Muscle of leg (tissue), 16 donors: ENCODE measurements at places on chromosomes 2 and 18. TPM values are rescaled to one million over a fixed set of nuclear protein-coding genes. Genes with fewer than 3 reads are reported as not detected.

GRCh38 chr2:860259-860855, 90.3 kb upstream of the SNTG2 start:
- DNase-seq: no peak

- DNase-seq: no peak
Observed at GRCh38 chr2:136628490-136628889, 136.9 kb upstream of the THSD7B start.

GRCh38 chr2:219967247-219968245, 340.1 kb downstream of the SLC4A3 start:
- peak; percentile 90 for DNase-seq

GRCh38 chr18:62979900-62980299, 264.6 kb downstream of the PHLPP1 start:
- DNase-seq: no peak

DNA sequence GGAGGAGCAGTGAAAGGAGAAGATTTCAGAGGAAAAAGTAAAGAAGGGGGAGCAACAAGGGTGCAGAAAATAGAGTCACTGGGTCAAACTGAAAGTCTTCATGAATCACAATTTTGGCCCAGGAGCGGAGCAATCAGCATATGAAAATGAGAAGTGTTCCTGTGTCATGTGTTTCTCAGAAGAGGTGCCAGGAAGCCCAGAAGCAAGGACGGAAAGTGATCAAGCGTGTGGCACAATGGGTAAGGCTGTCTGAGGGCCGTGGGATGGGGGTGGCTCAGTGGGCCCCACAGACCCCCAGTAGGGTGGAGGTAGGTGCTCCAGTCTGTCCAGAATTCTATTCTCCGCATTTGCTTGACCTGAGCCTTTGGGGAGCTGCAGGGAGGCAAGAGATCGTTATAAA, 44.2 kb downstream of the SP140 start:
- no peak for DNase-seq

- DNase-seq: no peak
Observed at GRCh38 chr2:232132181-232132580, 170.7 kb downstream of the DIS3L2 start.

DNA sequence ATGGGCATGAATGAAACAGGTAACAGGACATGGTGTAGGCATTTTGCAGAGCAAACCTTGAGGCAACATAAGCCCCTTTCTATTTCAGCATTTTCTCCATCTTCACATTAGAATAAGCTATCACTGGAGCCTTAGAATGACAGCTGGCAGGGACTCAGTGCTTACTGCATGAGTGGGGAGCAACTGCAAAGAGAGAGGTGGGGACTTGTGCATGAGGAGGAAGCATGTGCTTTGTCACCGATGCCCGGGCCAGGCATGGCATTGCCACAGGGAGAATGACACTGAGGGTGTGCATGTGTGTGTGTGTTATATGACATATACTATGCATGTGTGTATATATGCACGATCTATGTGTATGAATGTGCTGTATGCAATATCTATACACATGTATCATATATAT, 258.2 kb upstream of the RAB6C start:
- no peak for DNase-seq

DNA sequence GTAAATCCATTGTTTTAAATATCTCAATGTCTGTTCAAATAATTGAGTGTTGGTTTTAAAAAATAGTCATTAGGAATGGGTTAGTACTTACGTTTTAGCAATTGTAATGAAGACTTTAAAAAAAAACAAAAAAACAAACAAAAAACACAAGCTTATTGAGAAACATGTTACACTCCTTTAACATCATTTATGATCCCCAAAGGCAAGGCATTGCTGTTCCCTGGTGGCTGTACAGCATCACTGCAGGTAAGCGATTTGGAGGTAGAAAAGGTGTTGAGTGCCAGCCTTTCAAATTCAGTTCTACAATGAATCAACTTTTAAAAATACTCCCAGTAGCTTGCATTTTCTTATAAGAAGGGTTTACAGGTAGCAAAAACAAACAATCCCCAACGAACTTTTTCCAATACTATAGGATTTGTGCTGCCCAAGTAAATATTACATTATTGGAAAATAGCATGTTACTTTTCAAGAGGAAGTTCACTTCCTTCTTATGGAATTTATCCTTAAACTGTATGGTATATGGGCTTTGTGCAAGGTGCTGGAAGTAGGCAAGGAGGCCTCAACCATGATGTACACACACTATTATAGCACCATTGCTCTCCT, 27.5 kb downstream of the CNRIP1 start:
- DNase-seq: no peak

DNA sequence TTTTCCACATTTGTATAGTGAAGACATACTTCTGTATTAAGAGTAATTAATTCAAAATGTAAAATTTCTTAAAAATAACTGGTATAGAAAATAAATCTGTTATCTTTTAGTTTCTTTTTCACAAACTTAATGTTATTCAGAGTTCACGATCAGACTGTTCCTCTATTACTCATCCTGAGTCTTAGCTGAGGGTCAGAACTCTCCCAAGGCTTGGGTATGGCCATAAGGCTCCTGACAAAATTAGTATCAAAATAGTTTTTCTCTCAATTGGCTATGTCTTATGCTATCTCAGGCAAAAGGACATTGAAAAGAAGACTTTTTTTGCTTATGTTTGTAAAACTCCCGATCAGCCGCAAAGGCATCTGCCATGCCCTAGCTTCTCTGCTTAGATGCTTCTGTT, 56.1 kb upstream of the NAB1 start:
- DNase-seq: no peak

- peak; percentile 45 for DNase-seq
Observed at GRCh38 chr2:35410431-35411061, 945.0 kb upstream of the CRIM1 start.

DNA sequence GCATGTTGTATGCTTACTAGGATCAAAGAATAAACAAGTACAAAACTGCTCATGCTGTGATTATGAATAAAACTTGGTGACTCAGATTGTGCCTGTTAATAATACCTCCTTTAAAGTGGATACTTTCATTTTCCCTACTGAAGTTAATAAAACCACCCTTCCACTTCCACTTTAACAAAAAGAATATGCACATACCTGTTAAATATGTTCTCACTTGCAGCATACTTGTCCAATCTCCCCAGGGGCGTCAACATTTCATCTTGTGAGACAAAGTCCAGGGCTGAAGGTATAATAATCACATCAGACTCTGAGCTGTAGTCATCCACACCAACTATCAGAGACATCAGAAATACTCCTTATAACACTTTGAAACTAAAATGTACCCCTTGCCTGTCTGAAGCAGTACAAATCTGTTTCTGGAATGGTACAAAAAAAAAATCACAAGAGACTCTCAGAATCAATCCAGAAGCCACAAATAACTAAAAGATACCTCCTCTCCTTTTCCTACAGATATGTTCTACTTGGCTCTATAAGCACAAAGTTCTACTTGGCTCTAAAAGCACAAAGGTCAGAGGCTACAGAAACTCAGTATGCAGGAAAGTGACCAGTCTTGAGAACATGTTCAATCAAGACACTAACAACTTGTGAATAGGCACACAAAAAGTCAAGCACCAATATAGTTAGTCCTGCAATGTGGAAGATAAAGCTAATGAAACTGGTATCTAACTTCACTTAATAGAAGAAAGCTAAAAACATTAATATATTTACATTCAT, 19.3 kb downstream of the PPP4R1 start:
- peak; percentile 37 for DNase-seq

DNA sequence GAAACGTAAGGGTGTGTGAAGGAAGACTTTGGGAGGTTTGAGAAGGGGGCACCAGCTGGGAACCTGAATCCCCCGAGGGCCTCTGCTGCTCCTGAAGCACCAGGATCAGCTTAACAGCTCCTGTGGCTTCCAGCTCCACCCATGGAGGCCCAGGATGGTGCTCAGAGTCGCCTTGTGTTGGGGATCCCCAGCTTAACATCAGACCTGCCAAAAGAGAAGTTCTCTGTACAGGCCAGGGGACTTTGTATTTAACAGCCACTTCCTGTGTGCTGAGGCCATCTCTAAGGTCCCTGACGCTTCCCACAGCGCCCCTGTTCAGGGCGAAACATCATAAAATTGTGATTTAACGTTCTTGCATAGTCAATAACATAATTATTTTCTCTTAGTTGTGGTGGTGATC, 77.5 kb downstream of the NCK2 start:
- no peak for DNase-seq

Gene VSNL1
- 5.1 TPM for polyA plus RNA-seq

Gene SLC38A11
- 0.28 TPM for polyA plus RNA-seq

Gene SMCHD1
- 42.1 TPM for polyA plus RNA-seq

Gene OTOS
- not detected for polyA plus RNA-seq

Gene REL
- 5.2 TPM for polyA plus RNA-seq

Gene UGT1A8
- polyA plus RNA-seq: not detected
